ENCODE measurements at places on chromosomes 3 and 15.

- DNase-seq = no peak
These were observed 498.1 kb downstream of the MAGI1 start for GRCh38 chr3:65540666-65541065.

DNA sequence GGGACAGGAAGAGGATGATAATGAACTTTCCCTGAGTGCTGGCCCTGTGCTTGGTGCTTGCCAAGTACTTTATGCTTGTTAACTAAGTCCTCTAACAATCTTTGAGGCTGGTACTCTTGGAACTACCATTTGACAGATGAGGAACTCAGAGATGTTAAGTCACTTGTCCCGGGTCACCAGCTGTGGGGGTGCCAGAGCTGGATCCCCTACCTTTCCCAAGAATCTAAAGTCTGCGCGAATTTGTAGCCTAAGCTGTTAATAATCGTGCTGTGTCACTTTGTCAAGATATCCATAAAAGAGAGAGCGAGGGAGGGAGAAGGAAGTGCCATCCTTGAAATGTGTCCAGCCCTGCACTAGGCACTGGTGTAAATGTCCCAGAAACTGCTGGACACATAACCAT lies 19.0 kb upstream of the ACOX2 start:
- no peak for DNase-seq

DNA sequence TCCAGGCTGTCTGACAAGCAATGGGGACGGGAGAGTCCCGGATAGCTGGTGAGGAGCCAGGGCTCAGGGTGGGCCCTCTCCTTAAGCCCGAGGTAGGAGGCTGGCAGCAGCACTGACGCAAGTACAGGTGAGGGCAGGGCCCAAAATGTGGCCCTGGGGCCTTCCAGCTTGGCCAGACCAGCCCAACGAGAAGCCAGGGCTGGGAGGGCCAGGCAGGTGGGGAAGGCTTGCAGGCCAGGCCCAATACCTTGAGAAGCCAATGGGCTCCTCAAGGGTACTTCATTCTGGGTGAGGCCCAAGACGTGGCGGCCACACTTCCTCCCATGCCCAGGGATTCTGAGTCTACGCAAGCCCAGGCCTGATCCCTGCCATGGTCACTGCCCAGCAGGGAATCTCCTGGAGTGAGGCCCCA lies 37.2 kb downstream of the AMOTL2 start:
- DNase-seq = no peak

DNA sequence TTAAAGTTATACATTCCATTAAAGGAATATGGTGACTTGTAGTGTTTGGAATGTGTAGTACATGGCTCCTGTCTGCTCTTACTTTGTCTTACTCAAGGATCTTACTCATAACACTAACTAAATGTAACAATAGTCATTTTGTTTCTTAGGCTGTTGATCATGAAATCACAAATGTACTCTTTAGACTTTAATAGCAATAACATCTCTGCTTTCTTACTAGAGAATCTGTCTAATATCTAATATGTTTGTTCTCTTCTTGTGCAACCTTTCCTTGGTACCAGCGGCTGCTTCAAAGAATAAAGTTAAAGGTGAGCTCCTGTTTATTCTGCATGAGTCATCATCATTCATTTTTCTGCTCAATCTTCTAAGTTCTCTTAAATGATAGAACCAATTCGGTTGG lies 767.5 kb downstream of the CADM2 start:
- no peak for DNase-seq

DNA sequence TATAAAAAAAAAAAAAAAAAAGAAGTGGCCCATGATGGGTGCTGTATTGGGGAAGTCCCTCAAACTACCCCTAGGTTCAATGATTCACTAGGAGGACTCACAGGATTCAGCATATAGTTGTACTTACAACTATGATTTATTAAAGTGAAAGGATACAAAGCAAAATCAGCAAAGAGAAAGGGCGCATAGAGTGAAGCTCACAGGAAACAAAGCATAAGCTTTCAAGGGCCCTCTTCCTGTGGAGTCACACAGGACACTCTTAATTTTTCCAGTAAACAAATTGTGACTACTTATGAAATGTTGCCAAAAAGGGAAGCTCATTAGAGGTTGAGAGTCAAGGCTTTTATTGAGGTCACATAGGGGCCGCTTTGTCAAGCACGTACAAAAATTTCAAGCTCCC lies 153.7 kb upstream of the GAP43 start:
- DNase-seq = no peak

DNA sequence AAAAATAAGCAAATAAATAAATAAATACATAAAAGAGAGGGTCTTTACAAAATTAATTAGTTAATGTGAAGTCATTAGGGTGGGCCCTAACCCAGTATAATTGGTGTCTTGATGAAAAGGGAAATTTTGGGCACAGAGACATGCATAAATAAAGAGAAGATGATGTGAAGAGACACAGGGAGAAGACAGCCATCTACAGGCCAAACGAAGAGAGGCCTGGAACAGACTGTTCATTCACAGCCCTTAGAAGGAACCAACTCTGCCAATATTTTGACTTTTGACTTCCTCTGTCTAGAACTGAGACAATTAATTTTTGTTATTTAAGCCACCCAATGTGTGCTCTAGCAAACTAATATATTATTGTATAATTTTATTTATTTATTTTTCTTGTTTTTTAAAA lies 29.6 kb upstream of the SELENOK start:
- DNase-seq = peak; percentile 3

GRCh38 chr15:89851673-89852341 lies 37.2 kb upstream of the ANPEP start:
- DNase-seq = no peak

DNA sequence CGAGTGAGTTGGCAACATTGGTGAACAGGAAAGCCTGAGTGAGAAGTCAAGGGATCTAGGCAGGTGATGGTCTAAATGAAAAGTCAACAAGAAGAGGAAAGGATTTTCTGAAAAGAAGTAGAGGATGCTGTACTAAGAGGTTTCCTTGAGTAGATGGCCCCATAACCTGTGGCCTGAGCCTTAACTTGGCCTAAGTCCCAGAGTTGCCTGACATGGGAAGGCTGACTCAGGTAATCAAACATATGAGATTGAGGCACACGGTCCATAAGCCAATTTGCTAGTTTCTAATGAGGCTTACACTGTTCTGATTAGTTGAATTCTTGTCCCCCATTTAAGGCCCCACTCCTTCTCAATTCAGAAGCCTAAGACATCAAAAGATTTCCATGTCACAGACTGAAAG lies 262.5 kb upstream of the LMCD1 start:
- DNase-seq = no peak

DNA sequence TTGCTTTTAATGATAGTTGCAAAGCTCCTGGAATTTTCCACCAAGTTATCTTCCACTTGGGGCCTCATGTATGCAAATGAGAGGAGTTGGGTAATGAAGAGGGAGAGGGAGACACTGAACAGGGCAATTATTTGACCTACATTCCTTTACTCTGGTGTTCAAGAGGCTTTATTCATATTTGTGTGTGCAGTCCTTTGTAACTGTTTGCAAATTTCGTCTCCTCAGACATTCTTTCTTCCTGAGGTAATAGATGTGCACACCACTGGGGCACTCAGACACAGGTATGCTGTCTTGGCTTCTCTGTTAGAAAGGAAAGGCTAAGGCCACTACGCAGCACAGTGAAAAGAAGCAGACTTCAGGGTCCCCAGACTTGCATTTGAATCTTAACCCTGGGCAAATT lies 189.7 kb upstream of the IL12A start:
- DNase-seq = no peak

GRCh38 chr3:8532251-8532871 lies 30.7 kb downstream of the LMCD1 start:
- no peak for DNase-seq

- DNase-seq = no peak
These were observed 18.6 kb upstream of the TLE3 start for GRCh38 chr15:70116317-70116716.

DNA sequence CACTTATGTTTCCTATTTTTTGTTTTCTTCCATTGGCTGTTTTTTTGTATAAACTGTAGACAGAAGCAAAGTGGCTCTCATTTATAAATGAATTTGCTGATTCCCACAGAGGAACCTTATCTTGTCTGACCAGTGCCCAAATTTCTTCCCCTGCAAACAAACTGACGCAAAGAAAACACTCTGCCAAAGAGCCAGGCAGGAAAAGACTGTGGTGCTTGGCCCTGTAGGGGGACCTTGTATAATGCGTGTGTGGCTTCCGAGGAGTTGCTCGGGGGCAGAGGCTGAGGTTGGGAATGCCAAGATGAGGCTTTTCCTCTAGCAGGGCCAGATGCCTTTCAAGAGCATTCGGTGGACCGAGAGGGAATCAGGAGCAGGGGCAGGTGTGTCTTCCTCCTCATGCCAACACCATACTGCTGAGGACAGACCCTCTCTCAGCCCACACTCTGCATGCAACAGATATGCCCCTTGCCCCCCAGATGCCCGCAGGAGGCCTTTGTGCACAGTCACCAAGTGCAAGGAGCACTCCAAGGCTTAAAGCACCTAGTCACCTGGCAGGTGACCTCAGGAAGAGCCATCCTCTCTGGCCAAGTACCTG lies 104.3 kb upstream of the ABHD17C start:
- no peak for DNase-seq

DNA sequence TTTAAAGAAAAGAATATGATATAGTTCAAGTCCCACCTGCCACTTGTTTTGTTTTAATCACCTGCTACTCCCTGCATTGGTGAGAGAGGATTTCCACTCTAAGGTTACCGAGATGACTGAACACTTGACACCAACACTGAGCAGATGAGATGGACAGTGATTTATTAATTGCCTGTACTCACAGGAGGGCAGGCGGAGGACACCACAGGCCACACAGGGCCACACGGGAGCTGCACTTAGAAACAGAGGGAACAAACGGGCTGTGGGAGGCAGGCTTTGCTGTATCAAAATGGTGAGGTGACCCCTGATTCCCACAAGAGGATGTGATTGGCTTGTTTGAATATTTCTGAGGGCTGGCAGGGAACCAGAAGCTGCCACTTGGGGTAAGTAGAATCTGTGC lies 10.8 kb downstream of the MINAR1 start:
- no peak for DNase-seq

DNA sequence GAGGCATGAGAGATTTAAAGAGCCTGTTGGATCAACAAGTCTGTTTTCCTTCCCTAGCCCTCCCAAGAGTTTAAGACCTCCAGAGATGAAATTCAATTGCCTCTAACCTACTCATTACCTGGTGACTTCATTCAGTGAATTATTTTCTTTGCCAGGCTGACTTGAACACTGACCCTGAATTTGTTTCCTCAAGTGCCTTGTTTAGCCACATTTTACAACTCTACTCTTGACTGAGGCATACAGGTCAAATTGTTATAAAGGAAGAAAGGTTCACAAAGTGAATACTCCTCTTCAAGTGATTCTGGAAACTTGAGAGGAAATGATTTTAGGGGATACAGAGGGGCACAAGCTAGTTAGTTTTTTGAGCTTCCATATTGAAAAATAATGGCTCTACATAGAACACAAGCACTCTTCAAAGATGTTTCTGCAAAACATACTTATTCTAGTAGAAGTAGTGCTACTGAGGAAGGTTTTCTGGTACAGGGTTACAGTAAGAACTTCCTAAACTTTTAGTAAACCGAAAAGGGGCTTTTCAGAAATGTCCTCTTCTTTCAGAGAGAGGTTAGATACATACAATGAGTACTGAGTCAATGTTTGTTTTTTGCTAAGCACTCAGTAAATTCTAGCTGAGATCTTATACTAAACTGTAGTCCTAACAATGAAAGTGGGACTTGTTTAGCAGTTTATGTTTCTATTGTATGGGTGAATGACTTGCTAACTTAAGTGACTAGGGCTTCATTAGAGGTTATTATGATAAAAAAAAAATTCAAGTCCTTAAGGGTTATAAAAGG lies 137.4 kb upstream of the SATB1 start:
- no peak for DNase-seq

DNA sequence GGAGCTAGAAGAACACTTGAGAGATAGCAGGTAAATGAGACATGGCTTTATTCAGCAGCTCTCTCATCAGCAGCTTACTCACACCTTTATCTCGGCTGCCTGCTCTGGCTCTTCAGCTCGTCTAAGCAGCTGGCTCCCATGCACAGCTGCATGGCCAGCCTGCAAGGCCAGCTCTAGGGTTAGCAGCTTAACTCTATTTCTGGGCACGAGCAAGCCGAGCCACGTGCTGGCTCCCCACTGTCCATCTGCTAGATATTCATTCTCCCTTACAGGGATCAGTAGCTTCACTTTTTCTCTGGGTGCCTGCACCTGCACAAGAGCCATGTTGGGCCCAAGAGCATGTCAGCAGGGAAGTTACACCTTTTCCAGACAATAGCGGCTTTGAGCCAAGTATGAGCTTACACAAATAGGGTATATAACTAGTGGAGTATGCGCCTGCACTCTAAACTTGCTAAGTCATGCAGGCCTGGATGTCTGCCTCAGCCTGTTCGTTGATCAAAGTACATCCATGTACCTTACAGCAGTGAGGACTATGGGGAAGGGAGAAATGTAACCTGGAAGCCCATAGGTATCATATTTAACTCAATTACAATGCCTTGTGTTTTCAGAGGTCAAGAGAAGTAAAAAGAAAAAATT lies 174.9 kb upstream of the SNTN start:
- DNase-seq = no peak

DNA sequence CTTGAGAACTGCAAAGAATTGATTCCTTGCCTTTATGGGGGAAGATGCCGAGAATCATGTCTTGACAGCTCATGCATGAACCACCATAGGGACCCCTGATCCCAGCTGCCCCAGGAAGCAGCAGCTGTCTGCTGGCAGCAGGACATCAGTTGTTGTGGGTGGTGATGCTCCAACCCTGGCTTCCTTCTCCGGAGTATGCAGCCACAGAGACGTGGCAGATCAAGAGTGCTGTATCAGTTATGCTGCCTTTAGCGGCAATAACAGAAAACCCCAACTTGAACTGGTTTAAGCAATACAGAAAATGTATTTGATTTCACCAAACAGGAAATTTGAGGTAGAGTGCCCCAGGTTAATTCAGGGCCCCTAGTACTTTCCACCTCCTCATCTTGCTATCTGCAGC lies 92.2 kb upstream of the TNFAIP8L3 start:
- no peak for DNase-seq

GRCh38 chr15:60184579-60184978 lies 180.5 kb downstream of the FOXB1 start:
- no peak for DNase-seq

- peak; percentile 17 for DNase-seq
These were observed 1.0 kb downstream of the UBE2E1 start for GRCh38 chr3:23806534-23807423.

- no peak for DNase-seq
These were observed 7.1 kb downstream of the COL8A1 start for GRCh38 chr3:99645277-99646106.

DNA sequence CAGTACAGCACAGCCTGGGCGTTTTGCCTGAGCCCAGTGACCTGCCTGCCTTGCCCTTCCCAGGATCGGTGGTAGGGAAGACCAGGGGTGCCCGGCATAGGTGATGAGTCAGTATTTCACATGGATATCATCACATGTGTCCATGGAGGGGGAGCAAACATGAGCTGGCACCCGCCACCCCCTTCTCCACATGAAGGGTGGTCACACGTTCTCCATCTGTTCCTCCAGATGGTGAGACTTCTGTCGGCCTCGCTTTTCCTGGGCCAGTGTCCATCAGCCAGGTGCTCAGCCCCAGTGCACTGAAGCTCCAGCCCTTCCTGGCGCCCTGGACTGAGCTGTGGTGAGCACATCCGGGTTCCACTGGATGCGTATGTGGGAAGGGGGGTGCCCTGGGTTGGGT lies 208.4 kb downstream of the UBE3A start:
- no peak for DNase-seq

GRCh38 chr3:78257951-78258530 lies 1218.1 kb downstream of the ROBO2 start:
- DNase-seq = no peak

GRCh38 chr3:113194823-113195401 lies 16.4 kb upstream of the BOC start:
- no peak for DNase-seq

- DNase-seq = no peak
These were observed 13.6 kb downstream of the LXN start for GRCh38 chr3:158658889-158659288.

Measured in CD4-positive, alpha-beta T cell treated with Interleukin-1 beta for 1 hour (primary cell).